ENCODE measurements at places on chromosomes 7 and 10.
A peak's percentile ranks its signal among the peaks of the same experiment; 100 is the strongest.

- peaks cover 8% of the 10 kb centered on the region for H3K4me1 ChIP-seq
- H3K4me3 ChIP-seq, result no peak overlapping the region
- H3K27me3 ChIP-seq, result no peaks in the 10 kb centered on the region
- H3K27ac ChIP-seq, result no peak overlapping the region
- no peaks in the 10 kb centered on the region for H3K36me3 ChIP-seq
- DNase-seq, result no peak
Measured at GRCh38 chr10:30368065-30368718, 19.1 kb upstream of the MTPAP start.

GRCh38 chr7:21946222-21946709 is 567 bp upstream of the CDCA7L start:
- H3K4me3 ChIP-seq, result peak overlapping the region; percentile 71
- H3K27ac ChIP-seq, result no peak overlapping the region
- no peaks in the 10 kb centered on the region for H3K27me3 ChIP-seq
- DNase-seq, result no peak
- peaks cover 11% of the 10 kb centered on the region for H3K4me1 ChIP-seq

- DNase-seq, result no peak
- H3K27me3 ChIP-seq, result no peaks in the 10 kb centered on the region
- H3K36me3 ChIP-seq, result no peaks in the 10 kb centered on the region
- no peak overlapping the region for H3K4me3 ChIP-seq
Measured at GRCh38 chr10:60611291-60611747, 167.0 kb upstream of the CDK1 start.

DNA sequence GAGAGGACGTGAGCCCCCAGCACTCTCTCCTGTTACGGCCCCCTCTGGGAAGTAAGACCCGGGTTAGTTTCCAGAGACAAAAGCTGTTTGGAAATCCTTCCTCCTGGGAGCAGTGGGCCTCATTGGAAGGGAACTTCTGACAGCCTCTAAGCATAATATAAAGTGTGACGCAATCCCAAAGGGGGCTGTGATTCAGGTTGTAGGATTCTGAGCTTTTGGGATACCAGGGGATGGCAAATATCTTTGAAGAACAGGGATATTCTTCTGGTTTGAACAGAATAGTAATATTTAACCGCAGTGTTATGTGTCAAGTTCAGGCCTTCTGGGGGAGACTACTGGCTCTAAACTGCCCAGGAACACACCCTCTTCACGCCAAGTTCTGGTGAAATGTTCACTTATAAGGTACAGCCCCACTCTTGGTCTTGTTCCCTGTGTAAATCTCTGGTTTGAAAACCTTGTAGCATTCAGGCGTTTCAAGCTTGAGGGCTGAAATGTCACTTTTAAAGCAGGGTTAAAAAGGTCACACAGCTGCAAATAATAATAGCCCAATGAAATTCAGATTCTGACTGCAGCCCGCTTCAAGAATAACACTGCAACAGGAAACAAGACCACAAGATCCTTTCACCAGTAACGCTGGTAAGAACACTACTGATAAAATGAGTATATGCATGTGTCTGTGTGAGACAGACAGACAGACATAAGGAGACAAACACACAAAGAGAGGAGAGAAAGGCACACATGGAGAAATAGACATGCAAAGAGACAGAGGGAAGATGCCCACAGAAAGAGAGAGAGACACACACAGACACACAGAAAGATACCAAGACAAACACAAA is 69.0 kb downstream of the CREB5 start:
- no peaks in the 10 kb centered on the region for H3K27me3 ChIP-seq
- H3K4me3 ChIP-seq, result no peak overlapping the region
- no peak for DNase-seq
- H3K36me3 ChIP-seq, result no peaks in the 10 kb centered on the region
- H3K27ac ChIP-seq, result no peak overlapping the region
- no peaks in the 10 kb centered on the region for H3K4me1 ChIP-seq

DNA sequence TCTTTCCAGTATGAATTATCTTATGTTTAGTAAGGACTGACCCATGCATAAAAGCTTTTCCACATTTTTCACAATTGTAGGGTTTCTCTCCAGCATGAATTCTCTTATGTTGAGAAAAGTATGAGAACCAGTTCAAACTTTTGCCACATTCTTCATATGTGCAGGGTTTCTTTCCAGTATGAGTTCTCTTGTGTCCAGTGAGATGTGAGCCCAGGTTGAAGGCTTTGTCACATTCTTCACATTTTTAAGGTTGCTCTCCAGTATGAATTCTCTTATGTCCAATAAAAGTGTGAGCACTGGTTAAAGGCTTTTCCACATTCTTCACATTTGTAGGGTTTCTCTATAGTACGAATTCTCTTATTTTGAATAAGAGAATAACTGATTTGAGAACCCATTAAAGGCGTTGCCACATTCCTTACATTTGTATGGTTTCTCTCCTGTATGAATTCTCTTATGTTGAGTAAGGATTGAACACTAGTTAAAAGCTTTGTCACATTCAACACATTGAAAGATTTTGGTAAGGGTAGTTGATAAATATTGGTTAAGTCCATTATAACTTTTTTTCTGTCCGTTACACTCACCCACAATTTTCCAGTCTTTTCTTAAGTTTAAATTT is 911.0 kb upstream of the ZNF722 start:
- DNase-seq, result no peak
- H3K4me3 ChIP-seq, result no peak overlapping the region
- no peaks in the 10 kb centered on the region for H3K27me3 ChIP-seq
- no peak overlapping the region for H3K27ac ChIP-seq

- no peak overlapping the region for H3K4me3 ChIP-seq
- DNase-seq, result no peak
- no peak overlapping the region for H3K27ac ChIP-seq
- no peaks in the 10 kb centered on the region for H3K4me1 ChIP-seq
- H3K36me3 ChIP-seq, result peaks cover 40% of the 10 kb centered on the region
Measured at GRCh38 chr10:131946880-131947279, 34.8 kb downstream of the BNIP3 start.

DNA sequence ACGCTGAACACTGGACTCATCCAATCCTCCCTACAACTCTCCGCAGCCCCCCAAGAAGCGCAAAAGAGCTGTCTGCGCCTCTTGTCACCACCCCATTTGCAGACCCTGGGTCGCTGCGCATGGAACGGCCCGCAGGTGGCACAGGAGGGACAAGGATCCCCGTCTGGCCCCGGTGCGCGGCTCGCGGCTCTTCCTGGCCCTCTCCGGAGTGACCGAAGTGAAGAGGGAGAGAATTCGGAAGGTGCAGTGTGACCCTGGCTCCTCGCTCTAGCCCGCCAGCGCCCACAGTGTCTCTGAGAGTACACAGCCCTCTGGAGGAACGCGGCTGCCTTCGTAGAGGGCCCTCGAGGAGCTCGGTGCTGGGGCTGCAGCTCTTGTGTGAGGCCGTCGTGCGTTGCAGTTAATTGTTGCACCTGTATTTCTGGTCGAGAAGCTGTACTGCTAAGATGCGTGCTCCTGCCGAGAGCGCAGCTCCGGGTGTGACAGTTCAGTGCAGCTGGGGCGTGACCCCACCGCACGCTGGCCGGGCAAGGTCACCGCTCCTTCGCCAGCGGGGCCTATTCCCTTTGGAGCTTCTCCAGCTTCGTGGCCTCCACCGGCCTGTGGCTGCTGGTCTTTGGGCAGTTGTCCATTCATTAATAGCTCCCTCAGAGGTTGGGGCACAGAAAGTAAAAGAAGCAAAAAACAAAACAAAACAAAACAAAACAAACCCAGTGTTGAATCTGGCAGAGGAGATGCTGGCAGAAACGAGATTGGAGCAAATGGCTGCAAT is 119.0 kb downstream of the SEC23IP start:
- no peaks in the 10 kb centered on the region for H3K36me3 ChIP-seq
- no peaks in the 10 kb centered on the region for H3K4me1 ChIP-seq
- H3K27ac ChIP-seq, result no peak overlapping the region
- H3K27me3 ChIP-seq, result peaks cover 3% of the 10 kb centered on the region
- no peak overlapping the region for H3K4me3 ChIP-seq
- no peak for DNase-seq

- no peaks in the 10 kb centered on the region for H3K36me3 ChIP-seq
- H3K4me1 ChIP-seq, result no peaks in the 10 kb centered on the region
- DNase-seq, result no peak
- no peaks in the 10 kb centered on the region for H3K27me3 ChIP-seq
- no peak overlapping the region for H3K4me3 ChIP-seq
Measured at GRCh38 chr7:138854115-138854645, 56.2 kb upstream of the ATP6V0A4 start.

GRCh38 chr7:94056796-94057207 is 52.6 kb upstream of the BET1 start:
- no peaks in the 10 kb centered on the region for H3K4me1 ChIP-seq
- no peak overlapping the region for H3K4me3 ChIP-seq
- H3K27me3 ChIP-seq, result no peaks in the 10 kb centered on the region
- no peak for DNase-seq
- H3K36me3 ChIP-seq, result no peaks in the 10 kb centered on the region

GRCh38 chr7:130365511-130366441 is 14.5 kb upstream of the CPA1 start:
- H3K36me3 ChIP-seq, result no peaks in the 10 kb centered on the region
- no peak overlapping the region for H3K4me3 ChIP-seq
- no peak overlapping the region for H3K27ac ChIP-seq
- no peak for DNase-seq
- peaks cover 15% of the 10 kb centered on the region for H3K4me1 ChIP-seq
- no peaks in the 10 kb centered on the region for H3K27me3 ChIP-seq

- no peaks in the 10 kb centered on the region for H3K27me3 ChIP-seq
- H3K36me3 ChIP-seq, result no peaks in the 10 kb centered on the region
- no peak for DNase-seq
- no peak overlapping the region for H3K4me3 ChIP-seq
- no peaks in the 10 kb centered on the region for H3K4me1 ChIP-seq
Measured at GRCh38 chr7:136134503-136134902, 157.3 kb upstream of the MTPN start.

DNA sequence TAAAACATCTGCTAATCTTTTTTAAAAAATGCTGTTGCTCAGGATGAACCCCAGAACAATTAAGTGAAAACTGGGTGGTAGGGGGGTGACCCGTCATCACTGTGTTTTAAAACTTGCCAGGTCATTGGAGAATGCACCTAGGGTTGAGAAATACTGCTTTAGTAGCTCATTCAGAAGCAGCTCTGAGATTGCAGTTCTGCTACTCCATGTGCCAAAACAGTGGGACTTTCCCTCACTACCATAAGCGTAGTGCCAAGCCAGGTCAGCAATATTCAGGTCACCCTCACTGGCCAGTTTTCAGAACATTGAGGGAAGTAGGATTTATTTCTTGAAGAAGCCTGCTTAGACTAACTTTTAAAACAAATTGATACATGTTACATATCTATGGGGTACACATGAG is 5.2 kb downstream of the STEAP2 start:
- no peak overlapping the region for H3K27ac ChIP-seq
- H3K36me3 ChIP-seq, result no peaks in the 10 kb centered on the region
- no peak for DNase-seq
- H3K4me1 ChIP-seq, result no peaks in the 10 kb centered on the region

DNA sequence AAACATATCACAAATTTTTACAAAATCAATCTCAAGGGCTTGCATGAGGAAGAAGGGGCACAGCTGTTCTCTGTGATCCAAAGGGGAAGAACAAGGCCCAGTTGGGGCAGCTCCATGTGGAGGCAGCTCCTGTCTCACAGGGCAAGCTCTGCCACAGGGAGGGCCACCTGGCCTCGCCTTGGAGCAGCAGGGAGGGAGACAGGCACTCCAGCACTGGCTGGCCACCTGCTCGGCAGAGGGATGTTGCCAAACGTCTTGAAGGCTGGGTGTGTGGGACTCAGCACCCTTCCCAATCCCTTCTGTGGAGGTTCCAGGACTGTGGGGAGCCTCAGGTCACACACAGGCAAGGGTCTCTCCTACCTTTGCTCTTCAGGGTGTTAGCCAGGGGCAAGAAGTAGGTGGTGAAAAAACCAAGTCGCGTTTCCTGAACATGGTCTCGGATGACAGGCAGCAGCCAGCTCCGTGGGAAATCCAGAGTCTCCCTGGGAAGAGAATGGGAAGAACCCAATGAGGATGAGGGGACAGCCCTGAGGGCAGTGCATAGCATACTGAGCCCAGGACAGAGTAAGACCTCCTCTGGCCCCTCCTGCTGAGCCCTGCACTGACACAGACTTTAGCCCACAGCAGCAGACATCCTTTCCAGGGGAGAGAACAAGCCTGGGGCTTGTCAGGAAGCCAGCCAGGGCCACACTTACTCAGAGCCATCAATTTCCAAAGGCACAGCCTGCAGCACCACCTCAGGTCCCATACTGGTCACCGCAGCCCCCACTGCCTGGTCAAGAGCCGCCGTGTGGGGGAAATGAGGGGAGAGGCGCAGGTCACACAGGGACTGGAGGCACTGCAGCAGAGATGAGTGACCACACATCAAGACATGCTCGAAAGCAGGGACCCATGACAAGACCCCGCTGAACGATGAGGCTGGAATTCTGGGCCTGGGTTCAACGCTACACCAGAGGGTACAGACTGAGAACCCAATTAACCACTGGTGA is 21.9 kb downstream of the RRP12 start:
- no peak overlapping the region for H3K27ac ChIP-seq
- H3K4me3 ChIP-seq, result no peak overlapping the region
- DNase-seq, result no peak
- no peaks in the 10 kb centered on the region for H3K4me1 ChIP-seq

GRCh38 chr10:50453940-50454339 is 169.8 kb downstream of the SGMS1 start:
- H3K36me3 ChIP-seq, result no peaks in the 10 kb centered on the region
- H3K27me3 ChIP-seq, result no peaks in the 10 kb centered on the region
- DNase-seq, result no peak
- no peaks in the 10 kb centered on the region for H3K4me1 ChIP-seq
- H3K27ac ChIP-seq, result no peak overlapping the region
- no peak overlapping the region for H3K4me3 ChIP-seq

DNA sequence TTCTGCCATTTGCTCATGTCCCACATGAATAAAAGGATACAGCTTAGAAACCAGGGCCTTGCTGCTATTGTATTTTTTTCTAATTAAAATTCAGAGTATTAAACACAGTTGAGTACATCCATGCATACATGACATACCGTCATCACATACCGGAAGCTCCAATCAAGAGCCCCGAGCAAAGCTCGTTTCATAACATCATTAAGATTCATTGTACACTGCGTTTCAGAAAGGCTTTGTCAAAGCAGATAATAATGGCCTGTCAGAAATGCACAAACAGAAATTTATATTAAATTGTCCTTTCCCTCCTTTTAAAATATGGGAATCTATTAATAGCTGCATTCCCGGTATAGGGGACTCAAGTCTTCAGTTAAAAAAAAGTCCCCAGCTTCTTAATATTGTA is 103.4 kb downstream of the PRTFDC1 start:
- H3K4me3 ChIP-seq, result no peak overlapping the region
- H3K27me3 ChIP-seq, result no peaks in the 10 kb centered on the region
- no peaks in the 10 kb centered on the region for H3K36me3 ChIP-seq
- DNase-seq, result no peak
- H3K27ac ChIP-seq, result no peak overlapping the region

GRCh38 chr10:80515941-80516340 is 21.8 kb upstream of the SH2D4B start:
- no peaks in the 10 kb centered on the region for H3K27me3 ChIP-seq
- no peak overlapping the region for H3K4me3 ChIP-seq
- H3K36me3 ChIP-seq, result peaks cover 72% of the 10 kb centered on the region
- peaks cover 10% of the 10 kb centered on the region for H3K4me1 ChIP-seq
- no peak for DNase-seq

GRCh38 chr7:99607548-99607947 is 9.2 kb upstream of the ZSCAN25 start:
- no peaks in the 10 kb centered on the region for H3K27me3 ChIP-seq
- H3K36me3 ChIP-seq, result no peaks in the 10 kb centered on the region
- no peaks in the 10 kb centered on the region for H3K4me1 ChIP-seq
- H3K4me3 ChIP-seq, result no peak overlapping the region
